ENCODE measurements at places on chromosomes 16 and 17. TPM values are rescaled to one million over a fixed set of nuclear protein-coding genes. Genes with fewer than 3 reads are reported as not detected.
A peak's percentile ranks its signal among the peaks of the same experiment; 100 is the strongest.

CFAP97D1 gene
- total RNA-seq: not detected

GPR142 gene
- not detected for total RNA-seq

KRTAP9-7 gene
- not detected for total RNA-seq

LAT gene
- total RNA-seq: 12.5 TPM

GRB7 gene
- total RNA-seq: 72.5 TPM

P2RX1 gene
- total RNA-seq: 11.2 TPM

CACNG5 gene
- not detected for total RNA-seq

AGRP gene
- total RNA-seq: not detected

BAIAP3 gene
- 8.0 TPM for total RNA-seq

CLDN7 gene
- total RNA-seq: 233 TPM

MPV17L gene
- total RNA-seq: 11.8 TPM

DNA sequence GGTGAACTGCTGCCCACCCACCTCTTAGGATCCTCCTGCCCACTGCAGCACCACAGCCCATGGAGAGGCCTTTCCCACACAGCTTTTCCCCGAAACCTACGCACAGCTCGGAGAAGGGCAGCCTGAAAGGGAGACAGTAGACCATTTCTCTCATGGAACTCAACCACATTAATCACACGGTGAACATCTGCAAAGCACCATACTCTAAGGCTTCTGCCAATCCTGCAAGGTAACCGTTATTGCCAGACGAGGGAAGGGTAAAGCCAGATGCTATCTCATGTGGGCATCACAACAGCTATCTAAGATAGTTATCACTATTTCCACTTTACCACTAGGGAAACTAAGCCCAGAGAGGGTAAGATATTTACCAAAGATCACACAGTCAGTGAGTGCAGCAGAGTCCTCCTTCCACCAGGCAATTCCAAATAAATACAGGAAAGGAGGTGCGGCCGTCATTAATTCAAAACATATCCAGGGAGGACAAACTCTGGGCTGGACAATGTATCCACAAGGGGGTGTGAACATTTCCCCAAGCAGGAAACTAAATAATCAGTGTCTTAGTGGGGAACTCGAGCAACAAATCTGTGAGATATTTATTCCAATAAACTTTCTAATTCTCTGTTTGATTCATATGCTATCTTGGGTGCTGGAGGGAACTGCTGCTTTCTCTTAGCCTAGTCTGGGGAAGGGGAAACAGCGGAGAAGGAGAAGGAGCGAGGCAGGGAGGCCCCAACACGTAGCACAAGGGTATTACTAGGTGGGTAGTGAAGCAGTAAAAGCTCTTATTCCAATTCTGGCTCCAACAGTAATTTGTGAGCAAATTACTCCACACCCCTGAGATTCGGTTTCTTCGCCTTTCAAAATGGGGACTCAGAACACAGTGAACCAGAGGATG is 723 bp downstream of the TMEM186 start:
- no peak for DNase-seq

DNA sequence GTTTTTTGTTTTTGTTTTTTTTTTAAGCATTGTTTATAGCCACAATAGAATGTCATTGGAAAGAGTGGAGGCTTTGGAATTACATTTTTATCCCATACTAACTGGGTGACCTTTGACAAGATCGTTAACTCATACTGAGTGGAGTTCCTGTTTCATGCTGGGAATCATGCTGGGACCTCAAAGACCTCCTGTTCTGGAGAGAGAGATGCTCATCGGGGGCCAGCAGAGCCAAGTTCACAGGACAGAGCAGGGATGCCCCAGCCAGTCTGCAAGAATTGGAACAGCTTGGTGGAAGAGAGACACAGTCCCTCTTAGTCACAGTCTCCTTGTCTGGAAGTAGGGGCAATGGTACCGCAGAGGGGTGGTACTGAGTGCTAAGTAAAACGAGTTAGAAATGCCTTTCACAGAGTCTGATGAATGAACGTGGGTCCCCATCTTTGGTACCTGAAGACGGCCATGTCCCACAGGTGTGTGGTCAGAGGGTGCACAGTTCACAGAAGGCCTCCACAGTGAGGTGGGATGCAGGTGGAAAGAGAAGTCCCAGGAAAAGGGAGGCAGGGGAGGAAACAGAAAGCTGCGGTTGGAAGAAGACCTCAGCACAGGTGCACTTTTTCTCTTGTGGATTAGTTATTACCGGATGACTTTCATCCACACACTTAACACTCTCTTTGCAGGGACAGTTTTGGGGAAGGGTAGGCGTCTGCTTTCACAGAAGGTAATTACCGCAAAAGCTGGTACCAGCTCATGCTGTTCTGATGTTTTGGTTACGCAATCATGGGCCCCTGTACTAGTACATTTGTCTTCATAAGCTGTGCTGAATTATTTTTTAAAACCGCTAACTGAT is 147.8 kb downstream of the PRKCA start:
- DNase-seq: no peak

GRCh38 chr16:57325458-57325857 is 33.1 kb upstream of the CCL22 start:
- no peak for DNase-seq

GRCh38 chr17:41683441-41684007 is 5.2 kb upstream of the EIF1 start:
- no peak for DNase-seq

GRCh38 chr17:29610395-29610794 is 12.3 kb downstream of the CORO6 start:
- no peak for DNase-seq

GRCh38 chr16:89602273-89602951 is 11.0 kb upstream of the DPEP1 start:
- peak; percentile 97 for DNase-seq

GRCh38 chr17:17146786-17147406 is 59.2 kb downstream of the PLD6 start:
- DNase-seq: no peak

GRCh38 chr16:88686062-88686438 is 257 bp downstream of the SNAI3 start:
- DNase-seq: no peak

- DNase-seq: no peak
Measured at GRCh38 chr17:81019563-81020442, 15.1 kb upstream of the BAIAP2 start.

DNA sequence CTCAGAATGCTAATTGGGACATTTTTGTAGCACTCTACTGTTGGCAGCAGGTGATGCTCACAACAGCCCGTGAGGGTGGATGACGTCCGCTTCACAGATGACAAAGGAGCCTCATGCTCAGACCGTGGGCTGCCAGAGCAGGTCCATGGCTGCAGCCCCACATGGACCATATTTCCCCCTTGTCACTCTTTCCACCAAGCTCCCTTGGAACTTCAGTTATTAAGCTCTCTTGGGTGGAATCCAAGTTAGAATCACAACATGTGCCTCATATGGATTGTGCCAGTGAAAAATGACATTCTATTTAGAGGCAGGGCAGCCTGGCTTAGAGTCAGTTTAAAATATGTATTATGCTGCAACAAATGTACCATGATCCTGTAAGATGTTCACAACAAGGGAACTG is 33.2 kb upstream of the STH start:
- DNase-seq: no peak

- no peak for DNase-seq
Measured at GRCh38 chr16:88876942-88877526, 10.6 kb upstream of the PABPN1L start.

GRCh38 chr17:75854101-75854748 is 910 bp downstream of the WBP2 start:
- peak; percentile 40 for DNase-seq

GRCh38 chr17:43171586-43172487 is 823 bp downstream of the NBR1 start:
- no peak for DNase-seq

GRCh38 chr16:57825298-57826044 is 23.2 kb upstream of the KIFC3 start:
- no peak for DNase-seq

GRCh38 chr16:50428116-50428515 is 59.3 kb upstream of the BRD7 start:
- DNase-seq: no peak

DNA sequence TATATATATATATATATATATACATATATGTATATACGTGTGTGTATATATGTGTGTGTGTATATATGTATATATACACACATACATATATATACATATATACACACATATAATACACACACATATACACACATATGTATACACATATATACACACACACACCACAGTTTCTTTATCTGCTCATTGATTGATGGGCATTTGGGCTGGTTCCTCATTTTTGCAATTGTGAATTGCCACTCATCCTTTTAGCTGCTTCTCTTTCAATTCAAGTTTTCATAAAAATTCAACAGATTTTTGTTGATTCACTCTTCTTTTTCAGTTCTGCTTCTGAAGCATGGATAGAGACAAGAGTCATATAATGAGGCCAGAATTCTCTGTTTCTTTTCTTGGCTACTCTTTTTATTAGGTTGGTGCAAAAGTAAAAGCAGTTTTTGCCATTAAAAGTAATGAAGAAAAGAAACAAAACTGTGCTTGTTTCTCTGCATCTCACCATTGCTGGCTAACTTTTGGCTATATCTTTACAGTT is 44.5 kb downstream of the SLFN5 start:
- DNase-seq: no peak

GRCh38 chr17:6831661-6832263 is at the start of gene TEKT1:
TSS of gene TEKT1 (minus strand) at chr17:6831729. CDS start at chr17:6830376, 1,353 bp downstream.
- DNase-seq: peak; percentile 91

GRCh38 chr16:64361753-64362152 is 760.1 kb downstream of the CDH11 start:
- peak; percentile 6 for DNase-seq

- DNase-seq: no peak
Measured at GRCh38 chr17:42754782-42755181, 6.2 kb upstream of the RAMP2 start.

DNA sequence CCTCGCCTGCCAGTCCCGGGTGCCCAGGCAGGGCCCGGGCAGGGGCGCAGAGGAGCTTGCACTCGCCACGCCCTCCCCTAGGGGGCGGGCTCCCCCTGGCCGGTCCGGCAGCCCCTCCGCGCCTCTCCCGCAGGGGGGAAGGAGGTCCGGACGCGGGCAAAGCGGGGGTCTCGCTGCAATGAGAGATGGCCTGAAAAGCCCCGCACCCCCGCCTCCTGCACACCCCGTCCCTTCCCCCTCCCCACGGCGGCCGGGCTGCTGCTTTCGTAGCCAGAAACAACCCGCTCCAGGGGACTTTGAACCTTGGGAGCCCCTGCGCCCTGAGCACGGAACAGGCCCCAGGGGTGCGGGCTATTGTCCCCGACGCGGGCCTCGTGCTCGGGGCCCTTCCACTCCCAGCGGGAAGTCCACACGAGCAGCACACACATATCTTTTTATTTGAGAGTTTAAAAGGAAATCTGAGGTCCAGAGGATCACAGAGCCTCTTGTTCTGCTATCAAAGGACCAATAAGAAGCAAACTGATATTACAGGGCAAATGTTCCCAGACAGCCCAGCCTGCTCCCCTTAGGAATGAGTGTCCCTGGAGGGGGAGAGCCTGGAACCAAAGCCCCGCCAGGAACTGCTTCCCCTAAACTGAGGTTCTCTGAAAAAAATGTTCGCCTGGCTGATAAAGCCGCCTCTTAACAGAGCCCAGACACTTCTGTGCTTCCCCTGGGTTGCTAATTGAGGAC is 5.8 kb upstream of the CBX4 start:
- DNase-seq: peak; percentile 71
